CD8-positive, alpha-beta memory T cell (primary cell): ENCODE measurements at places on chromosomes 11 and 22. TPM values are rescaled to one million over a fixed set of nuclear protein-coding genes. Genes with fewer than 3 reads are reported as not detected.

GUCY1A2 gene
- total RNA-seq = not detected

PKNOX2 gene
- not detected for total RNA-seq

SCARF2 gene
- total RNA-seq = 0.31 TPM

SCGB1D2 gene
- not detected for total RNA-seq

MUC2 gene
- total RNA-seq = not detected
